ENCODE measurements at places on chromosomes 5 and 9.

- no peak for DNase-seq
Measured at GRCh38 chr9:113368348-113368981, 8.3 kb downstream of the HDHD3 start.

DNA sequence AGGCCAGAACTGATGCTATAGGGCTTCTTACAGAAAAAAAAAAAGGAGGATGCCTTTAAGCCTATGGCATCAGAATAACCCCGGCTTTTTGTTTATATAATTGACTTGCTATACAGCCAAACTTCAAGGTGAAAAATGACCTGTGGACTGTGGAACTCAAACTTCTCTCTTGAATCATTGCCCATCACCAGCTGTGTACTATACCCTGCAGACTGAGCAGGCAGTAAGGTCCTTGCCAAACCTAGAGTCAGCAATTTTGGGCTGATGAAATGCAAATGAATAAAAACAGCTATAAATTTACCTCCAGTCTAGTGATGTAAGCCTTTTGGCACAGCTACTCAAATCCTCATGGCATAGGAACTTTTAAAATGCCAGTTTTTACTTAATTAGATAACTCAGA, 44.5 kb upstream of the PPP3R2 start:
- no peak for DNase-seq

DNA sequence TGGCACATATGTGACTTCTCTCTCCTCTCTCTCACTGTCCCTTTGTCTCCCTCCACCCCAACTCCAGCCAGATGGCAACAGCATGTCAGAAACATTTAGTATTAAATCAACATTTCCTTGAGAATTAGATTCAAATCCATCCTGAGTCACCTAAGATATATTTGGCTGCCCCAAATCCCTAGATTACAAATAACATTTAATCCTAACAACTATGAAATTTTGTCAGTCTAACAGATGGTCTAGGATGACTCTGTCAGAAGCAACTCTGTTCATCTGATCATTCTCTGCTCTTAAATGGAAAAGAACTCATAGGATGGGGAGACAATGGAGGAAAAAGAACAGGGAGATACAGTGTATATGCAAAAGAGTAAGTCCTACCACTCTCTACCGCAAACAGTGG, 201.2 kb downstream of the TSSK1B start:
- no peak for DNase-seq

- DNase-seq, result no peak
Measured at GRCh38 chr5:83718195-83718825, 2.3 kb downstream of the HAPLN1 start.

- DNase-seq, result no peak
Measured at GRCh38 chr5:55440188-55440646, 94.5 kb downstream of the PLPP1 start.

- DNase-seq, result no peak
Measured at GRCh38 chr5:33509036-33509435, 68.3 kb downstream of the TARS1 start.

DNA sequence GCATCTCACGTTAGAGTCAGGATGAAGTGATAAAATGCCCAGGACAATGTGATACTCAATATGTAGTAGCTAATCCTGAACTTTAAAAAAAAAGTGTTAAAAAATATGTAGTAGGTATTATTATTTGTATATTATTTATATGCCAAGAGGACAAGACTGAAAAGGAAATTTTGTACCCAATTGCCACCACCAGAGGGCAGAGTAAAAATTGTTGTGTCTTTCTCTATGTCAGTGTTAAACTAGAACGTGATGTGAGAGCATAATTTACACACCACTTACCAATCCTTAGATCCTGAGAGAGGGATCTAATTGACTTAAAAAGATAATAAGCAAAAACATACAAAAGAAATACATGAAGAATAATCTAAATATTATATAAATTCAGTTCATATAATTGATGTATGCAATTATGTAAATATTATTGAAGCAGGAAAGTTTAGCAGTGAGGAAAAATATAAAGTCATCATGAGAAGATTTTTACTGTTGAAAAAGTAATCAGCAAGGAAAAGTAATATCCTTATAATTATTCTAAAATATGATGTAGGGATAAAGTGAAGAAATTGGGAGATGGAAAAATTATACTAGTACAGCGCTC, 288.9 kb downstream of the RAB3C start:
- DNase-seq, result no peak

DNA sequence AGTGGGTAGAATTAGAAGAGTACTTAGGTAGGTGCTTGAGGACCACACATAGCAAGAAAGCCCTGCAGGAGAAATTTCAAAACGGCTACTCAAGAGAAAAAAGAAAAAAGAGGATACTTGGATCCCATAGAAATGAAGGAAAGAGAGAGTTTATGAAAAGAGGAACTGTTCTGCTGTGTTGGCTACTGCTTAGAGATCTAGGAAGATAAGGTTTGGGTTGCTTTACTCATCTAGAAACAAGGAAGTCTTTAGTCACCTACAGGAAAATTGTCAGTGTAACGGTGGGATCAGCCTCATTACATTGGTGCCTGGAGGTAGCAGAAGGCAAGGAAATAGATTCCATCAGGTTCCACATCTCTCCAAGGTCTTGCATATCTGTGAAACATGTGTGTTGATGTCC, 14.8 kb upstream of the C5orf46 start:
- DNase-seq, result no peak

GRCh38 chr9:87810008-87810407, 72.7 kb upstream of the SPATA31E1 start:
- DNase-seq, result no peak
